T-helper 2 cell treated with Interferon-gamma antibody and Interleukin-4, amounts not matched to agents 100 ng/mL and 5 ng/mL, for 36 hours (primary cell): ENCODE measurements at places on chromosomes 16 and 17. TPM values are rescaled to one million over a fixed set of nuclear protein-coding genes. Genes with fewer than 3 reads are reported as not detected.

The PIPOX gene
- total RNA-seq = 1.8 and 1.9 TPM in 2 replicates

The EMC6 gene
- total RNA-seq = 44.3 and 45.3 TPM in 2 replicates

The AOC3 gene
- 0.70 and 1.1 TPM in 2 replicates for total RNA-seq

The OR1F1 gene
- total RNA-seq = not detected in 2 replicates

The NKD1 gene
- 0.75 and 1.1 TPM in 2 replicates for total RNA-seq

The LAT gene
- 373 and 384 TPM in 2 replicates for total RNA-seq
